ENCODE measurements at places on chromosomes 2 and 18. TPM values are rescaled to one million over a fixed set of nuclear protein-coding genes. Genes with fewer than 3 reads are reported as not detected.

SCYGR4 gene
- not detected for polyA plus RNA-seq

MFF gene
- polyA plus RNA-seq: 55.7 TPM

RAB27B gene
- 0.67 TPM for polyA plus RNA-seq

C2orf80 gene
- polyA plus RNA-seq: not detected

SERPINB4 gene
- not detected for polyA plus RNA-seq

FAM237A gene
- not detected for polyA plus RNA-seq

HOXD9 gene
- not detected for polyA plus RNA-seq

MLPH gene
- not detected for polyA plus RNA-seq

AOX1 gene
- not detected for polyA plus RNA-seq

DUSP11 gene
- 28.4 TPM for polyA plus RNA-seq

SEH1L gene
- 73.1 TPM for polyA plus RNA-seq

SLC5A7 gene
- not detected for polyA plus RNA-seq

PDE1A gene
- 0.28 TPM for polyA plus RNA-seq

NEU4 gene
- polyA plus RNA-seq: not detected
